ENCODE measurements at places on chromosomes 3 and 15.

DNA sequence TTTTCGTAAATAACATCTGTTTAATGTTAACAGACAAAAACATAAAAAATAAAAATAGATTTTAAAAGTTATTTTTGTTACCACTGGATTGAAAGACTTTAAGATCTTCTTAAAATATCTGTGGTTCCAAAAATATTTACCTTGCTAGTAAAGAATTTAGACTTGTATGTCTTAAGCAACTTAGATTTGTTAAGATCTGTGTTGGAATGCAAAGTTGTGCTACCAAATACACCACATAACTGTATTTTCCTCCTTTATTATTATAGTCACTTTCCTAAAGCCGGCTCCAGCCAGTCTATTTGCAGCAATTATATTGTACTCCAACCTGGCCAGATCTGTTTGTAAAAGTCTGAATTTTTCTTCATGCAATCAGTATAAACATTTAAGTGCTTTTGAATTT, 63.7 kb downstream of the SPRED1 start:
- DNase-seq, result no peak

DNA sequence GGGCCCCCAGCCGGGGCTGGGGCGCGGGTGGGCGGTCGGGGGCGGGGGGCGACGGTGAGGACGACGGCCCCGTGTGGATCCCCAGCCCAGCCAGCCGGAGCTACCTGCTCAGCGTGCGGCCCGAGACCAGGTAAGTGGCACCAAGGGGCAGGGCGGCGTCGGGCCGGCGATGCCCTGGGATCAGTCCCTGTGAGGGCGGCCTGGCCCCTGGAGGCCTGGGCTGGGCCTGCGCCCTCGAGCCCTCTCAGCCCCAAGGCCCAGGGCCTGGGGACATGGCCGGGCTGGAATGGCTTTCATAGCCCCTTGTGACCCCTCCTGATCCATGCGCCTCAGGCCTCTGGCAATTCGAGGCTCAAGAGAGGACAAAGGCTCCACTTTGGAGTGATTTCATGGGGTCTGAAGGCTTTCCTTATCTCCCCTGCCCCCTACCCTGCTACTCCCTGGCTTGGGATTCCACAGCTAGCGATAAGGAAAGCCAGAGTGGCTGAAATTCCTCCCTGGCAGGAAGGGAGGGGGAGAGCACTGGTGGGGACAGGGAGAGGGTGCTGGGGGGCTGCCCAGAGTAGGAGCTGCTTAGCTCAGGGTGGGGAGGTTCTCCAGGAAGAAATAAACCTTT, 418 bp downstream of the ALPK3 start:
- no peak for DNase-seq

GRCh38 chr3:184911570-184911969, 99.6 kb downstream of the VPS8 start:
- DNase-seq, result no peak

DNA sequence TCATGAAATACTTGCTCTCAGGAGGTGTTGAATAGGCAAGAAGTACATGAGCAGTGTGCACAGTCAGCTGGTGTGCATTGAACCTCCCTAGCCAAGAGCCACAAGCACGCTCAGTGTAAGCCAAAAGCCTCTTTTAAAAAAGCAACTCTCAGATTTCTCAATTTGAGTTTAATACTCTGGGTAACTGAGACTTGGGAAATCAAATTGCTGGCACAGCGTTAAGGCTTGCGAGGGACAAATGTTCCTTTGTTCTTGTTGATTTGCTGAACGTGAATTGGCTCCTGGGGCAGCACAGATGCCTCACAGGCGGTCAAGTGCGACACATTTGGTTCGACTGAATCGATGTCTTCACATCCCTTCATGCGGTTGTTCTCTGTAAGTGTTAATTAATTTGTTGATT, at the start of gene FAM240A:
FAM240A (plus strand) TSS at position 202 of the 400 bp plus-strand sequence; CDS start at position 361, 159 bp downstream.
- DNase-seq, result no peak

DNA sequence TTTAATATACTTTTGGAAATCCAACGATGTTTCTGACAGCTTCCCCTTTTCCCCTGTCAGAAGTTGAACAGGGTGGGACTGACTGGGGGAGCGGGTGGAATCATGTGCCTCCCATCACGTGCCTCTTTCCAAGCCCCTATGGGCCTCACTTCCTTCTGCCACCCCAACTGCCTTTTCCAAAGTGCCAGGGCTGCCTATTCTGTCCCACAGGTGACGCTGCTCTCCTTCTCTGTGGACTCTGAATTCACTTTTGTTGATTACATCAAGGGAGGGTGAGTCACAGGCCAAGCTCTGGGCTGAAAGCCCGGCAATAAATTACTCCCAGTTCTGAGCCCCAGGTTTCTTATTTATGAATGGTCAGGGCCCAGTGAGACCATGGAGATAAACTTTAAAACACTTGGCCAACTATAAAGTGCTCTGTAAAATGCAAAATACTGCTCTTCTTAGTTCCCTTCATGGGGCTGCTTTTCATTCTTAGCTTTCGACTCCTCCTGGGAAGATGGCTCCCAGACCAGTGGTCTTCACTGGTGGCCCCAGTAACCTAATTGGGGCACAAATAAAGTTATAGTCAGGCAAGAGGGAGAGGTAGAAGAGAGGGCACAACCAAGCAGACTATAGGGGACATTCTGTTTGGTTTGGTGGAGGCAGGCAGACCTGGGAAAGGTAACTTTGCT, 12.3 kb downstream of the CPNE9 start:
- no peak for DNase-seq

GRCh38 chr3:38555926-38556325, 59.8 kb downstream of the EXOG start:
- DNase-seq, result no peak

DNA sequence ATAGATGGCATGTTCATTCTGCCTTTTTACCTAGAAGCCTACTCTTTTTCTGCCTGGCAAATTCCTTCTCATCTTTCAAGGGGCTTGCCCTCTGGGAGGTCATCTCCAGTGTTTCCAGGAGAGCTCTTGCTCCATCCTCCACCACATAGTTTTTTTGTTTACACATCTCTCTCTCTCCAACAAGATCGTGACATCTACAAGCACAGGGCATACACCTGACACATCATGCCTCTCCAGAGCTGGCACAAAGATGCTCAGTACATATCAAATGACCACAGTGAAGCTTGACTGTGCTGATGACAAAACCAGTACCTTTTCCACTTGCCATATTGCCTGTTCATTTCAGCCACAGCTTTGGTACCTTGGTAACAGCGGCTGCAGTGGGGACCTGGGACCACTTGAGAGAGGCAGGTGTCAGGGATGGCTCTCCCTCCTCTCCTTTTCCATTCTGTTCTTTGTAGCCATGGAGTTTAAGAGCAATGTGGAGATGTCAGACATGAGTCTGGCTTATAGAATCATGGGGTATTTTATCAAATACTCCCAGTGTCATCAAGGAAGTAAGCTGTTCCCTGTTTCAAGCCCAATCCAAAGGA, 15.4 kb downstream of the ALPK3 start:
- no peak for DNase-seq

GRCh38 chr15:66685638-66686150, 16.3 kb upstream of the SMAD6 start:
- no peak for DNase-seq

DNA sequence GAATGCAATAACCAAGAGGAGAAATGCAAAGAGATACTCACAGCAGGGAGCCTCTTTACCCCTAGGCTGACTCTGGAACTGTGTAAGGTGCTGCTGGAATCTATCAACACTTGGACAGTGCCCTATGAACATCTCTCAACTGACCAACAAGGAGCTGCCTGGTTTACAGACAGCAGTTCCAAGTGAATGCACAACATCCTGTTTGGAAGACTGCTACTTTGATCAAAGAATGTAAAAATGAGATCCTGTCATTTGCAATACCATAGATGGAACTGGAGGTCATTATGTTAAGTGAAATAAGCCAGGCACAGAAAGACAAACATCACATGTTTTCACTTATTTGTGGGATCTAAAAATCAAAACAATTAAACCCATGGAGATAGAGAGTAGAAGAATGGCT, 136.3 kb downstream of the IMPG2 start:
- no peak for DNase-seq

GRCh38 chr3:73228000-73228399, 166.5 kb downstream of the EBLN2 start:
- no peak for DNase-seq

DNA sequence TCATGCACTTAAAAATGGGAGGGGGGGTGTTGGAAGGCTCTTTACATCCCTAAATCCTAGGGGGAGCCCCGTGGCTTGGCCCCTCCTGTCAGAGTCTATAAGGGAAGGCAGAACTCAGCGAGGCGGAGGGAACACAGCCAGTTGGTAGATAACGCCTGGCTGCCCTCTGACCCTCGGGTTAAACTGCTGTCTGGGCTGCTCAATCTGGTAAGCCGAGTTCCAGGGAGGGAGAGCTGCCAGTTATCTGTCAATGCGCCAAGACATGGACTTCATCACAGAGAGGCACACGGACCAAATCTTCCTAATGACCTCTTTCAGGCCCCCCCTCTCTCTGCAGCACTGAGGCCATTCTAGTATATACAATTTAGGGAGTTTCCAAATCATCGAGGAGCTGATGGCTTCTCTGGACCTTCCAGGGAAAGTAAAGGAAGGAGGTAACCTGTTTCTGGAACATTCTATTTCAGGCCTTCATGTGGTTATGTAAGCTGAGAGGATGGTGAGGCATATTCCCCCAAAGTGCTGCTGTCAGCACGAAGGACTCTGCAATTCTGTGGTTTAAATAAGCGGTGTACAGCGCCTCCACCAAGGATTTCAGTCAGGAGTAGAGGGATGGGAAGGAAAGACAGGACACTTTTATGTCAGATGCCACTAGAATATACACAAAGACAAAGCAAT, 349.0 kb downstream of the MCTP2 start:
- no peak for DNase-seq

- no peak for DNase-seq
Measured at GRCh38 chr3:159196359-159196758, 394.5 kb downstream of the MFSD1 start.

DNA sequence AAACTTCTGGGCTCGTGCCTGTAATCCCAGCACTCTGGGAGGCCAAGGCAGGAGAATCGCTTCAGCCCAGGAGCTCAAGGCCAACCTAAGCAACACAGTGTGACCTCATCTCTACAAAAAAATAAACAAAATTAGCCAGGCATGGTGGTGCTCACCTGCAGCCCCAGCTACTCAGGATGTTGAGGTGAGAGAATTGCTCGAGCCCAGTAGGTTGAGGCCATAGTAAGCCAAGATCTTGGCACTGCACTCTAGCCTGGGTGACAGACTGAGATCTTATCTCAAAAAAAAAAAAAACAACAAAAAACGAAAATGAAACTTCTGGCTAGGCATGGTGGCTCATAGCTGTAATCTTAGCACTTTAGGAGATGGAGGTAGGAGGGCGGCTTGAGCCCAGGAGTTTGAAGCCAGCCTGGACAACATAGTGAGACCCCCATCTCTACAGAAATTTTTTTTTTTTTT, 53.7 kb downstream of the PIK3CB start:
- DNase-seq, result no peak

- DNase-seq, result no peak
Measured at GRCh38 chr3:115630850-115631249, 7.5 kb downstream of the GAP43 start.

DNA sequence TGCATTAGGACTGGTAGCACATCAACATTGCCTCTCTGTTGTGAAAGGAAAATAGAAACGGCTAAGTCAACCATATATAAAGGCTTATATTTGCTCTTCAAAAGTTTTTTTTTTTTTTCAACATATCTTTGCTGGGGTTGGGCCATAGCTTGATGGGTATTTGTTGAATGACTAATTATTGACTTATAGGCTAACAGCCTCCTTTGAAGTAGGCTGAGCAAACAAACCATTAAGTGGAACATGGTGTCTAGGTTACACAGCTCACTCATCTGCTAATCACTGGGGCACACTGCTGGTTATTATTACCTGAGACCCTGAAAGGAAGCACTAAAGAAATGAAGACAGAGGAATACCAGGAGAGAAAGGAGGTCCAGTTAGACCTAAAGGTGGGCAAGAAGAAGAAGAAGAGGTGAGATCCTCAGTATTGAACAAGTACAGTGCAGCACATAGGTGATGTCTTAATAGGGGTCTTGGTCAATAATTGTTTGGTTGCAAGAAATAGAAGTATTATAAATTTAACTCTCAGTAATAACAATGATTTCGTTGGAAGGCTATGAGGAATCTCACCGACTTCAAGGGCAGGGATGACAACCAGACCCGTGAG, 139.4 kb downstream of the RPLP1 start:
- no peak for DNase-seq

DNA sequence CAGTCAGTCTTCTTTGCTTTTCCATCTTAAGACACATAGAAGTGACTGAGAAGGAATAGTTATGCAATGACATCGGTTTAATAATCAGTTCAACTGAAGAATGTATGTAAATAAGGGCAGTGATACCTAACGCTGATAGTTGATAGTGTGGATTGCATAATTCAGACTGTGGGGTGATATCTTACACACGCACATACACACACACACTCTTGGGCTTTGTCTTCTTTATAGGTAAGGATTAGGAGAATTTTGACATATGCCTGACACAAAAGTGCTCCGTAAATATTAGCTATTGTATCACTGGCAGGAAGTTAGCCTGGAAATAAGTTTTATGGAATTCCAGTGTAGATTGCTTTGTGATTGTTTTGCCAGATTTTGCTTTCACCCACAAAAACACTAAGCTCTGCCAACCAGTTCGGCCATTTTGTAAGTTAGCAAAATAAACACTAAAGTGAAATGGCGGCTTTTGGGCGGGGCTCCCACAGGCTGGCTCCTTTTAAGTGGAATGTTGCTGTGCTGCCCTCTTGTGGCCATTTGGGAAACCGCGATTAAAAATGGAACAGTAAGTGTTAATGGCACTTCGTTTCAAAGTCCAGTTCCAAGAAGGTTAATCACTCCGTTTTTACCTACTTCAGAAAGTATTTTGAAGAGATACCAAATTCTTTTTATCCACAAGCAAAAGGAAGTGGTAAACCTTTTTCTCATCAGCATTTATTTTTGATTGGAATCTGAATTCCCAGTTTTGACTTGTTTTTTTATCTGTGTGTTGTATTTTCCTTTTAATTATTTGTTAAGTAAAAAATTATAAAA, 17.7 kb downstream of the CHD2 start:
- DNase-seq, result peak; percentile 88

- DNase-seq, result peak; percentile 18
Measured at GRCh38 chr3:157175691-157176507, 16.0 kb upstream of the CCNL1 start.

GRCh38 chr15:65286069-65286703, 497 bp downstream of the PARP16 start:
- no peak for DNase-seq

GRCh38 chr3:149080699-149081091, 5.6 kb downstream of the HLTF start:
- no peak for DNase-seq

GRCh38 chr3:27454461-27454860, 29.7 kb downstream of the SLC4A7 start:
- no peak for DNase-seq

- DNase-seq, result no peak
Measured at GRCh38 chr3:58584690-58585004, 7.5 kb upstream of the FAM107A start.

GRCh38 chr3:112138219-112138969, 5.3 kb upstream of the GCSAM start:
- no peak for DNase-seq

- no peak for DNase-seq
Measured at GRCh38 chr3:111415018-111415417, 127.0 kb upstream of the CD96 start.

All from stimulated activated CD4-positive, alpha-beta T cell treated with anti-CD3 and anti-CD28 coated beads, Interleukin-12 subunit alpha, Interleukin-12 subunit beta, amount 100 ng/mL, for 4 hours (primary cell).